ENCODE measurements at places on chromosomes 4 and X.

GRCh38 chr4:187065396-187065795, 341.7 kb upstream of the FAT1 start:
- DNase-seq = no peak

DNA sequence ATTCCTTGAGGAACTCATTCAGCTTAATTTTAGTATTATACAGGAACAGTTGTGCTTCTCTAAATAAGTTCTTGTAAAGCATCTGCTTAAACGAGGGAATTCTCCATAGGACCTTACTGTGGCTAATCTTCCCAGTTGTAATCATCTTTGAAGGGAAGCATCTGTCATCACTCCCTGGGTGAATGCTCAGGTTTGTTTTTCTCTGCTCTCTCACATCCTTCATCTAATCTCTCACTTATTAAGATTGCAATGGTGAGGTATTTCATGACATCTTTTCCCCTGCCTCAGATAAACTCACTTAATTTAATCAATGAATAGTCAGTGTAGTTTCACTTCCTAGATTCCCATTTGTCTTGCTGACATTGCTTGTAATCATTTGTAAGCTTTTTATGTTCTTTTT, 121.8 kb upstream of the ADAMTS3 start:
- no peak for DNase-seq

DNA sequence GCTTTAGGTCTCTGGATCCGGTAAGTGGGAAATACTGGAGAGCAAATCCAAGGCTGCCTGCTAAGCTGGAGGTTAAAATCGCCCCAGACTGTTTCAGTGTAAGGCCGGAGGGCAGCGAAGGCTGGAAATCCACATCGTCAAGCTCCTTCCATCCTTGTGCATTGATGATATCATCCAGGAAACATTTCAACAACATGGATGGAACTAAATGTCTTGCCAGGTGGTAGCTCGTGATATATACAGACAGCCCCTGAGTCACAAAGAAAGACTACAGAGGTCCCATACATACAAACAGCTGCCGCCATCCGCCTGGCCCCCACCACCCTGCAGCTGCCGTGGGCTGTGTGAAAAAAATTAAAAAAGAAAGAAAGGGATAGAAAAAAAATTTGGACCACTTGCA, 148.9 kb upstream of the RBPJ start:
- DNase-seq = no peak

- no peak for DNase-seq
These were observed 18.4 kb downstream of the CPEB2 start for GRCh38 chr4:15020502-15021286.

DNA sequence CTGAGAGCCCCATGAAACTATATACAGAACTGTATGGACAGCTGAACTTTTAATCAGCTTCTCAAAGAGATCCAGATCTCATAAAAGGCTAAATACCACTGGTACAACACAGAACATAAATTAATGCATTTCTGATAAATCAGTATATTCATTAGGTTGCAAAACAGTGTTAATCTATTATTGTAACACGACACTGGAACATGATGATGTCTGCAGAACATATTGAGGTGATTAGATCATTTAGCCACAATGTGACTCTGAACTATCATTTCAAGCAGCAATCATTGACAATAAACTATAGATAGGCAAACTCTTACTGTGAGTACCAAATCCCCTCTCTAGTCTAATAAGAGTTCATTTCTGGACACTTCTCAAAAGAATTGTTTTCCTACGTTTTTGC, 50.3 kb downstream of the GASK1B start:
- DNase-seq = no peak

- no peak for DNase-seq
These were observed 11.8 kb downstream of the HDAC6 start for GRCh38 chrX:48813644-48814043.

- no peak for DNase-seq
These were observed 14.0 kb downstream of the APLN start for GRCh38 chrX:129640737-129641136.

DNA sequence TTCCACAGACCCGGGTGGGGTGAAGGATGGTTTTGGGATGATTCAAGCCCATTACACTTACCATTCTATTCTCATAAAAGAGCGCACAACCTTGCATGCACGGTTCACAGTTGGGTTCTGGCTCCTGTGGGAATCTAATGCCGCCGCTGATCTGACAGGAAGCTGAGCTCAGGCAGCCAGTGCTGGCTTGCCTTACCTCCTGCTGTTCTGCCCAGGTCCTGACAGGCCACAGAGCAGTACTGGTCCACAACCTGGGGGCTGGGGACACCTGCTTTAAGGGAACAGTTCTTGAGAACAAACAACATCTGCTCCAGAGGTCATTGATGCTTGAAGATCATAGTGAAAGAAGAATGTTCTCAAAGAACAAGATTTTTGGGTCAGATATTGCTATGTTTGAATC, 8.0 kb upstream of the HS3ST1 start:
- DNase-seq = no peak

DNA sequence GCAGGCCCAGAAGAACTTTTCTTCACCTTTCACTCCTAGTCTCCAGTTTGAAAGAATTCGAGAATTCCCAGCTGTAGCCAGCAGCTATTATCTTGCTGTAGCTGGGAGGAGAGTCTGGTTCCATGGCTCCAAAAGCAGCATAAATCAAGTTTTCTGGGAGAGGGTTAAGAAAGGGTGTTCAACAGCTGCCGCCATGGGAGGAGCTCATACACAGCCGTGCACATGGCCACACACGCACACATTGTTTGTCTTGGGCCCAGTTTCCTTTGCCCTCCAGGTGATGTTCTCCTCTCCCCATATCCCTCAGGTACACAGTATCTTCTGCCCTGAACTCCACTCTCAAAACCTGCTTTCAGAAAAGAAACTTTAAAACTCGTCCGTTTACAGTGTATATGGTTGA, 4.1 kb upstream of the GPC3 start:
- no peak for DNase-seq

- no peak for DNase-seq
These were observed 2353.5 kb downstream of the ARAP2 start for GRCh38 chr4:33890841-33891240.

GRCh38 chr4:41661442-41662076, 87.0 kb downstream of the PHOX2B start:
- peak; percentile 41 for DNase-seq

GRCh38 chrX:123175366-123176122, 8.5 kb upstream of the GRIA3 start:
- no peak for DNase-seq

- no peak for DNase-seq
These were observed 300.7 kb upstream of the BOD1L1 start for GRCh38 chr4:13928214-13928613.

GRCh38 chr4:19844446-19844845, 407.3 kb upstream of the SLIT2 start:
- DNase-seq = no peak

GRCh38 chrX:72100824-72101351, 30.8 kb downstream of the RTL5 start:
- peak; percentile 87 for DNase-seq

DNA sequence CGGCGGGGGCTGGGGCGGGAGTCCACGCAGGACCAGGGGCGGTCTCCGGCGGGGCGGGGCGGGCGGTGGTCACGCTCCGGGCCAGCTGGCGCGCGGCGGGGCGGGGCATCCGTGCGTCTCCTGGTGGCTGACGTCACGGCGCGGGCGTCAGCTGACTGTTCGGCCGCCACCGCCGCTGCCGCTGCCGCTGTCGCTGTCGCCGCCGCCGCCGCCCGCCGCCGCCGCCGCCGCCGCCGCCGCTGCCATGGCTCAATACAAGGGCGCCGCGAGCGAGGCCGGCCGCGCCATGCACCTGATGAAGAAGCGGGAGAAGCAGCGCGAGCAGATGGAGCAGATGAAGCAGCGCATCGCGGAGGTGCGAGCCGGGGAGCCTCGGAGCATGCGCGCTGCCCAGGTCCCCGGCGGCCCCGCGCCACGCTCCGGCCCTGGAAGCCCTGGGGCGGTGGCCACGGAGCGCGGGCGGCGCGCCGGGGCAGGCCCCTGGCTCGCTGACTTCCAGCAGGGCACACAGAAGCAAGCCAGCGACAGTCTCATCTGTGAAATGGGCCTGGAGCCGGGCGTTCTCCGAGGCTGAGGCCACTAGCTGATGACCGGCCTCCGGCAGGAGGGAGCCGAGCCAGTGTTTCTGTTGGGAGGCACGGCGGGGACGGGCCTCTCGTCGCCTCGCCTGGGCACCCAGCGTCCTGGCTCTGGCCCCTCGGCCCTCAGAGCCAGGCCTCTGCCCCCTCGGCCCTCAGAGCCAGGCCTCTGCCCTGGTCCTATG, at the start of gene FAM50A:
TSS of gene FAM50A (plus strand) at position 150 of the 763 bp plus-strand sequence. CDS start at position 245, 95 bp downstream.
- peak; percentile 76 for DNase-seq

DNA sequence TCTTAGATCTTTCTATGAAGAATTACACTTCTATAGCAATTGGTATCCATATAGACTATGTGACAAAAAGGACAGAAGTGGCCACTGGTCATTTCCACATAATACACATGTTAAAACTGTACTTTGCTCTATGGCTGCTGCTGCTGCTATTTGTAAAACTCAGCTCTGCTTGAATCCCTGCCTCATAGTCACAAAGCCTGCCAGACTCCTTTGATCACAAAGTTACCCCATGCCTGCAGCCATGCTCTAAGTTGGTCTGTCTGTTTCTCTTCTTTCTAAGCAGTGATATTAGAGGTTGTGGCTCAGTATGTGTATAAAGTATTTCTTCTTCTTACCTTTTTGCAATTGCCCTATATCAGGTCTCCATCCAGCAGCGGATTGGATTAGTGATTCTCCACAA, 210.9 kb downstream of the GRID2 start:
- no peak for DNase-seq

- DNase-seq = no peak
These were observed 192.7 kb upstream of the NUDT6 start for GRCh38 chr4:123114915-123115756.

- DNase-seq = no peak
These were observed 113.4 kb downstream of the PACRGL start for GRCh38 chr4:20813700-20814099.

- DNase-seq = no peak
These were observed 283.1 kb downstream of the IDS start for GRCh38 chrX:149222040-149222439.

DNA sequence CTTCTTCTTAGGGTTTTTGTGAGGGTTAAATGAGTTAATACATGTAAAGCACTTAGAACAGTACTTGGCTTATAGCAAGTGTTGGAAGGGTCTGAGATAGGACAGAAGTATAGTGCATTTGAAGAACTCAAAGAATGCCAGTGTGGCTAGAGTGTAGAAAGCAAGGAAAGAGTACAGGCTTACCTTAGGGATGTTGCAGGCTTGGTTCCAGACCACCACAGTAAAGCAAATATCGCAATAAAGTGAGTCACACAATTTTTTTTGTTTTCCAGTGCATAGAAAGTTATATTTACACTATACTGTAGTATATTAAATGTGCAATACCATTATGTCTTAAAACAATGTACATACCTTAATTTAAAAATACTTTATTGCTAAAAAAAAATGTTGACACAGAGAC, 41.3 kb downstream of the KIF4A start:
- no peak for DNase-seq

DNA sequence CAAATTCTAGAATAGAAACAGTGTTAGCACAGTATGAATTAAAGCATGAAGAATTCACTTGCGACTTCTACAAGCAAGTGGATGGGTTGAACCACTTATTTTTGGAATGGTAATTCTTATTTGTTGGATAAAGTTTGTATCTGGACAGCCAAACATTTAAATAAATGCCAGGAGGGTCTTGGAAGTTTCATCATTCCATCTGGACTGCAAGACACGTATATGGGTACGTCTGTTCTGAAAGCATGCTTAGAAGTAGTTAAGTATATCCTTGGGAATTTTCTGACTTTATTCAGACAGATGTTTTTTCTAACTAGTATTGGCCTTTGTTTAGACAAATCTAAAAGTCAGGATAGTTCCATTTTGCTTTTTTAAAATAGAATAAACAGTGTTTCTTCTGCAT, 77.5 kb upstream of the CASK start:
- DNase-seq = no peak

- DNase-seq = no peak
These were observed 294.0 kb upstream of the UGT8 start for GRCh38 chr4:114304567-114304966.

DNA sequence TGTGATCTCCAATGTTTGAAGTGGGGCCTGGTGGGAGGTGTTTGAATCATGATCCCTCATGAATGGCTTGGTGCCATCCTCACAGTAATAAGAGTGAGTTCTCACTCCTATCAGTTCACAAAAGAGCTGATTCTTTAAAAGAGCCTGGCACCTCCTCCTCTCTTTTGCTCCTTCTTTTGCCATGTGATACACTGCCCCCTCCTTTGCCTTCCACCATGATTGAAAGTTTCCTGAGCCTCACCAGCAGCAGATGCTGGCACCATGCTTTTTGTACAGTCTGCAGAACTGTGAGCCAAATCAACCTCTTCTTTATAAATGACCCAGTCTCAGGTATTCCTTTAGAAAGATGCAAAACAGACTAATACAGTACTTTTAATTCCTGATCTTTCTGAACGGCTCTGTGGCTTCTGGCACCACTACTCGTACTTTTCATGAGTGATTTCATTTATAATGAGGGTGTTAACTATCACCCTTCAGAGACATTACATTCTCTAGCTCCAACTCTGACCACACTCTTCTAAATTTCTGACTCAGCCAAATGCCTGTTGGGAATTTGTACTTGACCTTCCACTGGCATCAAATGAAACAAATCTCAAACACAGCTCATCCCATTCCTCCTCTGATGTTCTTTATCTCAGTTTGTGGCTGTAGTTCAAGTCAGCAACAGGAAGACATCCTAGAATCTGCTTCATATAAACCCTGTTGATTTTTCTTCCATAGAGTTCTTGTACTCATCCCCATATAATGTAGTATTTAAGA, 4.2 kb downstream of the UFSP2 start:
- no peak for DNase-seq

GRCh38 chr4:87557348-87557747, 28.2 kb upstream of the SPARCL1 start:
- DNase-seq = no peak

- DNase-seq = no peak
These were observed 5.9 kb downstream of the PDLIM3 start for GRCh38 chr4:185529413-185529812.

- DNase-seq = peak; percentile 40
These were observed 25.6 kb downstream of the ZRSR2 start for GRCh38 chrX:15815779-15816437.

GRCh38 chr4:144699565-144699964, 53.6 kb downstream of the HHIP start:
- DNase-seq = no peak

- no peak for DNase-seq
These were observed 89.0 kb upstream of the BANK1 start for GRCh38 chr4:101701551-101701950.

- DNase-seq = no peak
These were observed 93.2 kb upstream of the ATP8A1 start for GRCh38 chr4:42750091-42750490.

DNA sequence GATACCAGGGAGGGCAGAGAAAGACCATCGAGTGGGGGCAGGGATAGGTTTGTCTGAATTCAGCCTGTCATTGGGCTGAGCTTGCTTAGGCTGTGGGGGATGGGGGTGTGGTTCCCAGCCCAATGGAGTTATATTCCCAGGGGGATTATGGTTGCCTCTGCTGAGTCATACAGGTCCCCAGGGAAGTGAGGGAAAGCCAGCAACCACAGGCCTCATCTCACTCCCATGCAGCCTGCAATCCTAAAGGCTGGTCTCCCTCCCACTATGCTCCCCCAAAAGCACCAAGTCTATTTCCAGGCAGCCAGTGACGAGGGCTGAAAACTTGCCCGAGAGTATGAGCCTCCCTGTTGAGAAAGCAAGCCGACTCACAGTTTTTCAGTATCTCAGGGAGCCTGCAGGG, 39.3 kb downstream of the AFM start:
- no peak for DNase-seq

- no peak for DNase-seq
These were observed 229.0 kb downstream of the PABPC4L start for GRCh38 chr4:133972586-133972985.
